ENCODE measurements at places on chromosomes 4 and X.

DNA sequence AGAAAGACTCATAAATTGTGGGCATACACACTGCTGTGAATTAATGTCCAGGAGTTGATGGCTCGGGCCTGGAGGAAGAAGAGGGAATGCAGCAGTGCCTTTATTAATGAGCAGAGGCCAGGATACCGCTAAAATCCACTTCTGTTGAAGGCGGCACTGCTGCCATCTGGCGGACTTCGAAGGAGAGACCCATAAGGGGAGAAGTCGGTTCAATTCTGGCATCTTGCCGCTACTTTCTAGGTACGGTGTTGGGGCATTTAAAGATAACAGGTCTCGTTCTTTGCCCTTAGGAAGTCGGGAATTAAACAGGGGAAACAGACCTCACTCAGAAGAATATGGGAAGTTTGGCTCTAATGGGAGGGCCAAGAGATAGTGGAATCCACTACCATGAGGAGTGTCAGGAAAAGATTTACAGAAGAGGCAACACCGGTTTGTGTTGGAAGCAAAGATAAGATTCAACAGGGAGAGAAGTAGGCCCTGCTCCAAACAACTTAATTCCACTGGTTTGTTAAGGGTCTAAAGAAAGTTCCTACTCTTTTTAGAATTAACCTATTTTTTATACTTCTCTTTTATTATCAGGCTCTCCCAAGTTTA is 133.6 kb upstream of the GIMD1 start:
- peak; percentile 97 for ATAC-seq

GRCh38 chrX:28586286-28586685 is 960 bp upstream of the IL1RAPL1 start:
- peak; percentile 13 for ATAC-seq

DNA sequence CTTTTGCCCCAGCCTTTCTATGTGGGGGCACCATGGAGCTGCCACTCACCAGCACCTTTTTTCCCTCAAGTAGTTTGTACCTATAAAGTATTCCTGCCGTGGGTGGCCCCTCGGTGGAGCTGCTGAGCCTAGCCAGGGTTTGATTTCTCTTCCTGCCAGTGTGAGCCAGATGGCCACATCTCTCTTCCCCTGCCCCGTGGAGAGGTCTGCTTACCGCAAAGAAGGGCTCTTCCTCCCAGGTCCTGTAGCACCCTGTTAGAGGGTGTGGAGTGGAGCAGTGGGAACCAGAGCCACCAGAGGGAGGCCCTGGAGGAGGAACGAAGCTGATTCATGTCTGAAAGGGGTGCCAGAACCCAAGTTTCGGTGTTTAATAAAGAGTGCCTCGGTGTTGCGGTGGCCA is 95.4 kb downstream of the PTTG2 start:
- ATAC-seq, result peak; percentile 47

DNA sequence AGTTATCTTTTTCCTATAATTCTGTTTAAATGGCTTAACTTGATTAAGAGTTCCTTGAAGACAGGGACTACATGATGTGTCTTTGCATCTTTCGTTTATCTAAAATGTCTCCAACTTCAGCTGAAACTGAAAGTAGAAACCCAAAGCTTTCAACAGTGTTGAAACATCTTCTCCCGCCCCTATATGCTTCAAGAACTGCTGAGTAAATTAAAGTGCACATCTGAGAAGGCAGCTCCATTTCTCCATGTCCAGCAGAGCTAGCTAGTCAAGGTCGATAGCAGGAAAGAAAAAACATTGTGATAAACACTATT is 185.7 kb upstream of the TBL1X start:
- ATAC-seq, result no peak
